ENCODE measurements at places on chromosomes 12 and 14. TPM values are rescaled to one million over a fixed set of nuclear protein-coding genes. Genes with fewer than 3 reads are reported as not detected.

Gene FOXN4
- not detected for total RNA-seq

Gene CLMN
- total RNA-seq, result 0.29 TPM

Gene SMAGP
- 2.4 TPM for total RNA-seq

Gene LHX5
- not detected for total RNA-seq

Gene HCFC2
- total RNA-seq, result 17.7 TPM

Gene PTPN6
- total RNA-seq, result 189 TPM

Gene AQP6
- not detected for total RNA-seq

Gene GDF11
- total RNA-seq, result 17.3 TPM

Gene ART4
- total RNA-seq, result not detected

Gene CBLN3
- 17.7 TPM for total RNA-seq

Gene TAS2R42
- not detected for total RNA-seq

Gene SPIC
- total RNA-seq, result not detected

Gene VRTN
- total RNA-seq, result not detected

Gene KLRG1
- 3.1 TPM for total RNA-seq

Gene PLEKHG7
- total RNA-seq, result not detected

Gene OASL
- total RNA-seq, result 21.2 TPM

Gene CKAP4
- total RNA-seq, result 3.8 TPM

Gene OR6C68
- not detected for total RNA-seq

Gene FAIM2
- total RNA-seq, result 0.83 TPM

Gene PDE6H
- not detected for total RNA-seq

Gene ADAM20
- 0.56 TPM for total RNA-seq

Gene PDZRN4
- total RNA-seq, result not detected

Gene YARS2
- total RNA-seq, result 20.5 TPM

Gene ANKRD33
- not detected for total RNA-seq

Gene TTC6
- total RNA-seq, result not detected

Gene CLEC7A
- 0.83 TPM for total RNA-seq

Gene NUAK1
- total RNA-seq, result 0.02 TPM

Gene SDS
- total RNA-seq, result not detected

Gene LTBP2
- 0.07 TPM for total RNA-seq

Gene FSCB
- total RNA-seq, result not detected

Gene RBP5
- total RNA-seq, result not detected

Gene FGF6
- not detected for total RNA-seq

Gene RPGRIP1
- total RNA-seq, result not detected

Gene AQP2
- not detected for total RNA-seq

Gene PRICKLE1
- 0.15 TPM for total RNA-seq

Gene SLCO1C1
- not detected for total RNA-seq

Gene NRXN3
- not detected for total RNA-seq

Measured in T-helper 1 cell treated with Interleukin-12 subunit alpha and Interleukin-12 subunit beta and Interleukin-4 antibody, amounts not matched to agents 30 ng/mL and 1 ng/mL, for 36 hours (primary cell).